Large intestine (tissue), 12 donors: ENCODE measurements at places on chromosomes 6 and 20. TPM values are rescaled to one million over a fixed set of nuclear protein-coding genes. Genes with fewer than 3 reads are reported as not detected.

The SEMG1 gene
- polyA plus RNA-seq: not detected

DNA sequence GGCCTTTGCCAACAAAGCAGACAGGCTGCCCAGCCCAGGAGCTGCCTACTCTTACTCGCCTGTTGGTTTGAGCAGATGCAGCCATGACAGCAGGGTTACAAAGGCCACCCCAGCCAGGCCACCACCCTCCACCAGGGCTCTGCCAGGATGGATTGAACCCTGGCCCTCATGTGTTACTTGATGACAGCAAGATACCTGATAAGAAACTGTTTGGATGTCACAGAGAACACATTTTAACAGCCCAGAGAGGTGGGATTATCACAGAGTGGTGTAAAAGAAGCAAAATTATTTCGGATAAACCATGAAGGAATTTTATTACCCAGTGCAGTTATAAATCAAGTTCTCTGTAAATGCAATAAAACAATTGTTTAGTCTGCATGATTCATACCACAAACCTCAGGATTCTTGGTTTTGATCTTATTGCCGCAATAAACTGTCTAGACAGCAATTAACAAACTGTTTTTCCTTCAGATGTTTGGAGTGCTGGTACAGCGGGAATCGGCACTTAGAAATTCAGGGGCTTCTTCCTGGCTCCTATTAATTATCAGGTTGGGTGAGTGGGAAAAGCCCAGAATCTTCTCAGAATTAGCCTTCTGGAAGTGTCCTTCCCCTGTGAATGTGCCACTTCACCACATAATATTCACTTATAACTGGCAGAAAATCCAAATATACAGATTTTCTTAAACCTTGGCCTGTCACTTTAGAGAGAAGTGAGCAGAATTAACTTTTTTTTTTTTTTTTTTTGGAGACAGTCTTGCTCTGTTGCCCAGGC, 58.0 kb upstream of the SALL4 start:
- DNase-seq: peak; percentile 64

The FOXF2 gene
- 25.0 TPM for polyA plus RNA-seq

GRCh38 chr6:47009583-47009982, 32.5 kb downstream of the ADGRF1 start:
- DNase-seq: no peak

DNA sequence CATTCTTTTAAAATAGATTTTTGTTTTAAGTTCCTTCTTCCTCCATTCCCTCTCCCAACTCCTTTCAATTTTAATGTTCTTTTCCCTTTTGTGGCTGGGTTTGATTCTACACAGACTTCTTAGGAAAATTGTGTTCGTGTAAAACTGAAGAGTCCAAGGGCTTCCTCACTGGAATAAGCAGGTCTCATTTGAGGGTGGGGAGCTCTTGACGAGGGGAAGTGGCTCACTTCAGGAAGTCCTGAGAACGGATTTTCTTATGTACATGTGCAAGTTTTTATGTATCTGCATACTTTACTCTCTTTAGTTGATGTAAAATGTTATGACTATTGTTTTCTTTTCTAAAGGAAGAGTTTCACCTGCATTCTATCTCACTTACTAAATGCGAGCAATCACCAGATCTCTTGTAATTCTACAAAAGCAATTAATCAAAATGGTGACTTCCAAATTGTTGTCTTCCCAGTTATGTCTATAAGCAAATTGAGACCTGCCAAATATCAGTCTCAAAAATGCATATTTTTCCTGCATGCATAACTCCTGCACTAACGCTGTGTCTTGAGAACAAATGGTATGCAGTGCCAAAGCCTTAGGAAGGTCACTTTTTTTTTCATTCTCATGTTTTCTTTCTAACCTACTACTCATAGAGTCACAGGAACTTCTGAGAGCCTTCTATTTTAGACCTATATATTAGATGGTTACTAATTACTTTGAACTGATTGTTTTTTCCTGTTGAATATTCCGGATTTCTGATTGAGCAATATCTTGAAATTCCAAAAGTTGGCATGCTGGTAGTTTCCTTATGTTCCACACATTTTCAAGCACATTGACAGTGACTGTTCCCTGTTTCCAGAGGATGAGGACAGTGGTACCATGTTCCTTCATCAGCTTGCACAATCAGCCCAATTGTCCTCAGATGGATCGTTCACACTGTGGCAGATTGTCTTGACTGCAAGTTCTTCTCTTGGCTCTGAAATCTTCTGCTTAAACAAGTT, 251.9 kb upstream of the PRDM1 start:
- DNase-seq: no peak
